ENCODE measurements at places on chromosomes 4 and X.
A peak's percentile ranks its signal among the peaks of the same experiment; 100 is the strongest.

- no peak for DNase-seq
Measured at GRCh38 chrX:66676413-66676812, 37.5 kb upstream of the EDA2R start.

GRCh38 chr4:140257461-140258305 lies 103.7 kb upstream of the MAML3 start:
- DNase-seq: no peak

GRCh38 chr4:174324725-174325124 lies 41.0 kb downstream of the CEP44 start:
- no peak for DNase-seq

GRCh38 chr4:5166377-5166776 lies 115.1 kb downstream of the STK32B start:
- no peak for DNase-seq

DNA sequence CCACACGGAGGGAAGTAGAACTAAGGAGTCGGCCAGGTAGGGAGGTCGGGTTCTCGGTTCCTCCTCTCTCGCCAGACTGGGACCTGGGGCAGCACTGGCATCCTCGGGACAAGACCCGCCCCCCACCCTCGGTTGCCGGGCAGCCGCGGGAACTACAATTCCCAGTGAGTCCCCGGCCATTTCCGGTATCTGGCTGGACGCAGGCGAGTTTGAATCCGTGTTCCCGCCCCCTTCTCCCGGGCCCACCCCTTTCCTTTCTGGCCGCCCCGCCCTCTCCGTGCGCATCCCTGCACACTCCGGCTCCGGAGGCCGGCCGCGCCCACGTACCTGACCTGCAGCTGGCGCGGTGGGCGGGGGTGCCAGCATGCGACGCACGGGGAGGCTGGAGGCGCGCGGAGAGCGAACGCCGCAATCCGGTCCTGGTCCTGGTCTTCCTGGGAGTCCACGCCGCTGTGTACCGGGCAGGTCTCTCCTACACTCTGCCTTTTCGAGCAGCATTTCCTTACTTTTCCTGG lies 10.2 kb upstream of the DLG3 start:
- DNase-seq: peak; percentile 91

DNA sequence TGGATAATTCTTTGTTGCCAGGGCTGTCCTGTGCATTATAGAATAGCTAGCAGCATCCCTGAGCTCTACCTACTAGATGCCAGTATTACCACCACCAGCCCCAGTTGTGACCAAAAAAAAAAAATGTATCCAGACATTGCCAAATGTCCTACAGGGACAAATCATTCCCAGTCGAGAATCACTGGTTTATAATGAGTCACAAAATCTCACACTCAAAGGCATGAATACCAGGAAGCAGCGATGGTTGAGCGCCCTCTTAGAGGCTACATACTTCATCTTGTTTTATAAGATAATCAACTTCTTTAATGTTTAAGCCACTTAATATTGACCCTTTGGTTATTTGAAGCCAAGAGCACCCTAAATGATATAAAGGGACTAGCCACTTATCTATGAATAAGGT lies 297.3 kb downstream of the DHX15 start:
- no peak for DNase-seq

Measured in WTC11 (cell line).